ENCODE measurements at places on chromosomes 1 and 21.

- DNase-seq, result no peak
Observed at GRCh38 chr1:82598337-82598736, 797.6 kb downstream of the ADGRL2 start.

DNA sequence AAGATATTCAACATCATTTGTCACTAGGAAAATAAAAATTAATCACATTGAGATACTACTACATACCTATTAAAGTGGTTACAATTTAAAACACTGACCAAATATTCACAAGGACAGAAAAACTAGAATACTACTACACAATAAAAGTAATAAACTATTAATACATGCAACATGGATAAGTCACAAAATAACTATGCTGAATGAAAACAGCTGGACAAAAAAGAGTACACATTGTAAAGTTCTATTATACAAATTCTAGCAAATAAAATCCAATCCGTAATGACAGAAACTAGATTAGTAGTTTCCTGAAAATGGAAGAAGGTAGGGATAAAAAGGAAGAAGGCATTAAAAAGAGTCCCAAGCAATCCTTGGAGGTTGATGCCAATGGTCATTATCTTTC, 348.7 kb upstream of the PTBP2 start:
- no peak for DNase-seq

DNA sequence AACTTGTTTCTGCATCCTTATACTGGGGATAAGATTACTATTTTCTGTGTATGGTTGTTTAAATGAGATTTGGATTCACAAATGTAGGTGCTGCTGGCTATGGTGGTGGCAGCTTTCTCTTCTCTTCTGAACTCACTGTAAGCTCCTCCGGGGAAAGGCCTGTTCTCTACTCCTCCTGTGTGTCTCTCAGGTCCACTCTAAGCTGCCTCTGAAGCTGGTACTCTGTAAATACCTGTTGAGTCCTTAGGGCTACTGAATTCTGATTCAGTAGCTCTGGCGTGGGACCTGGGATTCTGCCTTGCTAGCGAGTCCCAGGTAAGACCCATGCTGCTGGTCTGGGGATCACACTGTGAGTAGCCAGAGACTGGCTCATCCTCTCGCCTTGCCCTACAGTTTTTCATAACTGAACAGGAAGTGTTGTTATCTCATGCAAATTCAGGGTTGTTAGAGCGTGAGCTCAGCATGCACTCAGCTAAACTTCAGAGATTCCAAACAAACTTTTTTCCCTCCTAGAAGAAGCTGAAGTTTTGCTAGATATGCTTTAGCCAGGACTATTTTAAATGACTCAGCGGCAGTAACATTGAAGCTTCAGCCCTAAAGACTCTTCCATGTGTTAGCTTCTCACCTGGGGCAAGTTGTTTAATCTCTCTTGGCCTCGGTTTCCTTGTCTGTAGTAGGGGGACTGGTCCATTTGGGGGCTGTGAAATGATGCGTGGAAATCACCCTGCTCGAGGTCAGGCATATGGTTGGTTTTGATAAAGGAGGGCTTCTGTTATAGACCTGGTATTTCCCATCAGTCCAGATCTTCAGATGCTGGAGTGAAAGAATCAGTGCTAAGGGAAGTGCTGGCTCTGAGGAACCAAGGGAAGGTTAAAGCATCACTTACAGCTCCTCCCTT, 271.5 kb upstream of the TMEM51 start:
- DNase-seq, result no peak

DNA sequence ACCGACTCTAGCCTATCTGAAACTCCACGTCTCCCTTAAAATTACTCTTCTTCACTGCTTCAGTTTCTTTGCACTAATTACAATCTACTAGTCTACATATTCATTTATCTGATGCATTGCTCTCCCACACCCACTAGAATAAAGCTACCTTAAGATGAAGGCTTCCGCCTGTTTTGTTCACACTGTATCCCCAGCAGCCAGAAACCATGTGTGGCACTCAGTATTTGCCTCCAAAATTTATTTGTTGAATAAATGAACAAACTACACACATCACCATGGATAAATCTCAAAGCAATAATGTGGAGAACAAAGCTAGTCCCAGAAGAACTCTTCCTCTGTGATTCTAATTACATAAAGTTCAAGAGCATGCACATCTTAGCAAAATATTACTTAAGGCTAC, 95.7 kb downstream of the DSCAM start:
- DNase-seq, result no peak

- no peak for DNase-seq
Observed at GRCh38 chr1:167926486-167926997, 9.9 kb upstream of the DCAF6 start.
